ENCODE measurements at places on chromosomes 6 and 20.

GRCh38 chr6:148385379-148385778 lies 42.7 kb downstream of the SASH1 start:
- DNase-seq = no peak

DNA sequence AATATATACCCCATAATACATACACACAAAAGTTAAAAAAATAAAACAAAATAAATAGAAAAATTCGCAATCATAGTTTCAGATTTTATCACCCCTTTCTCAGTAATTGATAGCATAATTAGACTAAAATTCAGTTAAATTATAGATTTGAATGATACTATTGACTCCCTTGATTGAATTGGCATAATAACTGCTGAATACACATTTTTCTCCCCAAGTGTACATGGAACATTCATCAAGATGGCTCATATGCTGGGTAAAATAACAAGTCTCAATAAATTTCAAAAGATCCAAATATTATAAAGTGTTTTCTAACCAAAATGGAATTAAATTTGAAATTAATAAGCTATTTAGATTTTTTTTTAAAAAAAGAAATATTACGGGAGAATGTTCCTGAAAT lies 616.1 kb downstream of the MAFB start:
- DNase-seq = no peak

- DNase-seq = peak; percentile 71
Observed at GRCh38 chr6:35737413-35738211, 780 bp downstream of the ARMC12 start.

- DNase-seq = no peak
Observed at GRCh38 chr6:169997930-169998218, 246.5 kb downstream of the ERMARD start.

- DNase-seq = peak; percentile 49
Observed at GRCh38 chr20:53146201-53146891, 174.2 kb downstream of the TSHZ2 start.

GRCh38 chr6:166417285-166417691 lies 34.5 kb upstream of the MPC1 start:
- DNase-seq = no peak

DNA sequence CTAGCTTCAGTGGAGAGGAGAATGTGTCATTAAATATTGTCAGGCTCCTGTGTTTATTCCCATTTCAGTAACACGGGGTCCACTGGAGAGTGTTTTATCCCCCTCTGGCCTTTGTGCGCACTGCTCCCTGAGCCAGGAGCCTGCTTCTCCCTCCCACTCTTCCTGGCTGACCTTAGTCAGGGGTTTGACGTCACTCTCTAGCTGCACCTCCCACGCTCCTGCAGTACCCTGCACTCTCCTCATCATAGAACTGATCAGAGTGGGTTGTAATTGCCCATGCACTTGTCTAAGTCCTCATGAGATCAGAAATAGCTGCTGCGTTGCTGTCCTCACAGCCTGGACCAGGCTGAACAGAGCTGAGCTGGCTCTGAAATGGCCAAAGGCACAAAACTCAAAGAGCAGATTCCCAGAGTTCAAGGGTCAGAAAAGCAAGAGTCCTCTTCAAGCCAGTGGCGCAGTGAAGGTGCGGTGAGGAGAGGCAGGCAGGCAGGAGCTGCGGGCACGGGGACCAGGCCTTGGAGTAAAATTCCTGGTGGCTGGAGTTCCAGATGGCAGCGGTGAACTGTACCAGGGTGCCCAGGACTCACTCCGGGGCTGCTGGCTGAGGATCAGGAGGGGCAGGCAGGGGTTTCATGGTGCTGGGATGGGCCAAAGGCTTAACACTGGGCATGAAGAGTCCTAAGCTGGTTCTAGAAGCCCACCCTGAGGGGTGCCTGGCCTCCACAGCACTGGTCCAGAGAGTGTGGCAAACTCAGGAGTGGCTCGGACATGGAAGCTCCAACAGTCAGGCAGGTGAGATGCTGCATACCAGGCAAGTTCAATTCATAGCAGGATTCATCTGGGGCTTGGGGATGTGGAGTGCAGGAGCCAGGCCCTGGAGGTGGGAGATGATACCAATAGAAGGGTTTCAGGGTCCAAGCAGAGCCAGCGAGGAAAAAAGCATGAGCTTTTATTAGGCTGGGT lies 170.9 kb downstream of the SCP2D1 start:
- no peak for DNase-seq

DNA sequence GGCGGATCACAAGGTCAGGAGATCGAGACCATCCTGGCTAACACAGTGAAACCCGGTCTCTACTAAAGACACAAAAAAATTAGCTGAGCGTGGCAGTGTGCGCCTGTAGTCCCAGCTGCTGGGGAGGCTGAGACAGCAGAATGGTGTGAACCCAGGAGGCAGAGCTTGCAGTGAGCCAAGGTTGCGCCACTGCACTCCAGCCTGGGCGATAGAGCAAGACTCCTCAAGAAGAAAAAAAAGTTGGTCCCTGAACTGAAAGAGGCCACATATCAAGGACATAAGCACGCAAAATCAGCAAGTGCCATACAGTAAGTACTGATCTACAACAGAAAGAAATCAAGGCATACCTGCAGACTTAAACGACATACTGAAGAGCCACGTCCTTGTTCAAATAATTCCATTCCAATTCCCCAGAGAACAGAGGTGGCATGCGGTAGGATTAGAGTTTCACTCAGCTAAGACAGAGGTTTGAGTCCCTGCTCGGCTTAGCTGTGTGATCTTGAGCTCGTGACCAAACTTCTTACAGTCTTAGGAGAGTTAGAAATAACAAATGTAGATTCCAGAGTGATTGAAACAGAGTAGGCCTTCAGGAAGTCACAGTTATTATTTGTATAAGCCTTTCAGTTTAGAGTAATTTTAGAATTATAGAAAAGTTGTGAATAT lies 29.2 kb downstream of the B4GALT5 start:
- DNase-seq = no peak

GRCh38 chr6:167588181-167588919 lies 238.4 kb upstream of the AFDN start:
- DNase-seq = no peak

DNA sequence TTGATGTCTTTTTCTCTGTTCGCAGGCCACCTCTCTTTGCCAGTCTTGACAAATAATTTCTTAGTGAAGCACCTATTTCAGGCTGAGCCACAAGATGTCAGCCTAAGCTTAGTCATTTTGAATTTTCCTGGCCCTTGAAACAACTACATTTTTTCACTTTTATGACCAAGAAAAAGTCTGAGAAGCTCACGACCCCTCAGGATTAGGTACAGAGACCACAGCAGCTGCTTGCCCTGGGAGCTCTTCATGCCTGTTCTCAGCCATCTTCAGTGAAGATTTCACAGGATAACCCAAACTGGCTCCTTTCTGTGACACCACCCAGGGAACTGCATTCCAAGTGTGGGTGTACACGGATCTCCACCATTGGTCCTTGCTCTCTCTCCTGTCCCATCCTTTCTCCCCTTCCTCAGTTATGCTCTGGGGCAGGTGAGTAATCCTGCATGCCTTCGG lies 38.4 kb upstream of the SPTLC3 start:
- no peak for DNase-seq

Measured in NCI-H2081 (cell line).